ENCODE measurements at places on chromosomes 12 and 14.

GRCh38 chr14:71319666-71320065 lies 412.4 kb downstream of the PCNX1 start:
- DNase-seq: no peak

DNA sequence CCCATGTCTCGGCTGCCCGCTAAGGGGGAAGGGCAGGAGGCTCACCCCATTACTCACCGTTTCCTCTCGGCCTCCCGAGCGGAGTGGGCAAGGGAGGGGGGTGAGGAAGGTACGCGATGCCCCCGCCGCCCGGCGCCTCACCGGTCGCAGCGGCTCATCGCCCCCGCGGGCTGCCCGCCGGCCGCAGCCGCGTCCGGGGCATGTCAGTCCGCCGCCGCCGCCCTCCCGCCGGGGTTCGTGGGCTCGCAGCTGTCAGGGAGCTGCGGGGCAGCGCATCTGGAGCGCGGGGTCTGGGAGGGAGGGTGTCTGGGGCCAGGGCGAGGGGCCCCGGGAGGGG lies 461 bp downstream of the SLC8A3 start:
- DNase-seq: no peak

DNA sequence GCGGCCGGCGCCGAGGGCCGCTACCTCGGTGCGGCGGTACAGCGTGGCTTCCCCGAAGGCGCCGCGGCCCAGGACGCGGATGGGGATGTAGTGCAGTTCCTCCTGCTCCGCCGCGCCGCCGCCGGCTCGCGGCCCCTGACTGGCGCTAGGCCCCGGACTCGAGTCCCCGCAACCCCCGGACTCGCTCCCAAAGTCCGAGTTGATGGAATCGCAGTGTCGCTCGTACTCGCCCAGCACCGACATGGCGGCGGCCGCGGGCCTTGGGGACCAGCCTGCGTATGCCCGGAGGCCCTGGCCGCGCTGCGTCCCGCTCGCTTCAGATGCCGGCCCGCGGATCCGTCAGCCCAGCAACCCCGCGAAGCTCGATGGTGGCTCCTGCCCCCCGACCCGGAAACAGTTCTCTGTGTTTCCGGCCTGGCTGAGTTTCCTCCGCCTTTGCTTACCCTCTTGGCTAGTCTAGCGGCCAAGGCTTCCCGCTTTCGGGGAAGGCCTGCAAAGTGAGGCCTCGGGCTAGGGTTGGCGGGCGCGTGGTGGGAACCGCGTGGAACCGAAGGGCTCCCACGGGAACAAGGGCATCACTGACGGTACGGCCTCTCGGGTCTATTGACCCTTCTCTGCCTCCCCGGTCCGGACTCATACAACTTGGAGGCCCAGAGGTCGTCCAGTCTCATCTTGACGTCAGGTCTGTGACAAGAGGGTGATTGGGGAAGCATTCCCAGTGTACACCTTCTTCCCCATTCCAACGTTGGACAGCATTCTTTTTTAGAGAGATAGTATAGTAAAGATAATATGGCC lies at the start of gene NEK9:
NEK9 (minus strand) TSS at position 370 of the 795 bp plus-strand sequence; CDS start at position 243, 127 bp downstream.
- peak; percentile 78 for DNase-seq

DNA sequence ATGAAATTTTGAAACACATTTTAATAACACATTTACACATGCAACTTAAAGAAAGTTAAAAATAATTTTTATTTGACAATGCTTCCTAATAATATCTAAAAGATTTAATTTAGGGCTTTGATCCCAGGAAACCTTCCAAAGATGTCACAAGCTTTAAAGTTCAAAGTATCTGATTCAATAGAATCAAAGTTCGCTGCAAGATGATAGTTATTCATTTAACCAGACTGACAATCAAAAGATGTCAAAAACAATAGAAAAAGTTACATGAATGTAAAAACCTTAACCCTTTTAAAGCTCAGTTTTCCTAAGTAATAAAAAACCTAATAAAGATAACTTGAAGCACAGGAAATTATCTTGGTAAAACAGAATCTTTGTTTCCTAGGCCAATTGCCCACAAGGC lies 67.7 kb downstream of the SDR9C7 start:
- no peak for DNase-seq

GRCh38 chr12:4031703-4032291 lies 158.6 kb upstream of the PARP11 start:
- no peak for DNase-seq

- no peak for DNase-seq
These were observed 15.6 kb downstream of the LGR5 start for GRCh38 chr12:71455028-71455737.

- no peak for DNase-seq
These were observed 79.6 kb downstream of the EXOC5 start for GRCh38 chr14:57189070-57189469.

DNA sequence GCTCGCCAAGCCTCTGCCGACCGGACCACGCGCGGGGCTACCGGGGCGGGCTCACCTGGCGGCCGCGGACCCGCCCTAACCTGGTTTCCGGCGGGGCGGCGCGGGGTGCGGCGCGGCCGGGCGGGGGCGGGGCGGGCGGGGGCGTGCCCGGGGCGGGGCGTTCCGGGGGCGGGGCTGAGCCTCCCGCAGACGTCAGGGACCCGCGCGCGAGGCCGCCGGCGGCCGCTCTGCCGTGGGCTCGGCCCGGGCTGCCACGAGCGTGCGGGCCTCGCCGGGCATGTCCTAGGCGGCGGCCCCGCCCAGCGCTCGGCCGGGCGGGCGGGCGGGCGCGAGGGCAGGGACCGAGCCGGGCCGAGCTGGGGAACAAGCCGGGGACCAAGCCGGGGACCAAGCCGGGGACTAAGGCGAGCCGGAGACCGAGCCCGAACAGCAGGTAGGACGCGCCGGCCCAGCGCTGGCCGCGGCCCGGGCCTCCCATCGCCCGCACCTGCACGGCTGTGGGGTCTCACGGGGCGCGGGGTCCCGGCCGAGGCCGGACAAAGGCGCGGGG lies at the start of gene CEP170B:
CEP170B (plus strand) TSS at position 188 of the 550 bp plus-strand sequence. CDS start 3,183 bp downstream, outside the sequence.
- DNase-seq: no peak

All from stimulated activated CD8-positive, alpha-beta memory T cell treated with anti-CD3 and anti-CD28 coated beads, Interleukin-4, amount 100 ng/mL, for 1 hour (primary cell).